Heart left ventricle (tissue), 16 donors: ENCODE measurements at places on chromosomes 6 and 20. TPM values are rescaled to one million over a fixed set of nuclear protein-coding genes. Genes with fewer than 3 reads are reported as not detected.

GRCh38 chr20:58097429-58097828, 131.0 kb downstream of the ANKRD60 start:
- no peak overlapping the region for H3K27ac ChIP-seq
- DNase-seq = no peak
- no peaks in the 10 kb centered on the region for H3K4me1 ChIP-seq
- H3K36me3 ChIP-seq = no peaks in the 10 kb centered on the region
- H3K4me3 ChIP-seq = no peak overlapping the region

- no peak for DNase-seq
Measured at GRCh38 chr20:24969186-24970029, 20.3 kb downstream of the CST7 start.

GRCh38 chr6:87724983-87725811, 23.2 kb upstream of the AKIRIN2 start:
- no peaks in the 10 kb centered on the region for H3K36me3 ChIP-seq
- no peak overlapping the region for H3K4me3 ChIP-seq
- H3K4me1 ChIP-seq = peaks cover 21% of the 10 kb centered on the region
- no peak for DNase-seq
- H3K27ac ChIP-seq = no peak overlapping the region

DNA sequence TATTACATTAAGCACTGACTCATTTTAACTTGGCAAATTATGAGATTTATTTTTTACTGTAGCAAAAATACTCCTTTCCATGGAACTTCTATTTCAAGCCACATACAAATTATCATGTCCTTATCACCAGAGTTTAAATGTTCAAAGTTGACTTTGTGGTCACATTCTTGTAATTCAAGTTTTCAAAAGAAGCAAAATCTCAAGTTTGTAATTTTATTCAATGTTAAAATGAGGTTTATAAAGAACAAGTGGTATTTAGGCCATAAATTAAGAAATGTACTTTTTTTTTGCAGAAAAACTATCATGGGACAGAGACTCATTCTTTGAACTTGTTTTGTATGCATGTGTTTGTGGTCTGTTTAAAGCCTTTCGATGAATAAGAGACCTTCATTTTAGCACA, 811.5 kb downstream of the TENT5A start:
- H3K27me3 ChIP-seq = no peaks in the 10 kb centered on the region
- H3K4me1 ChIP-seq = no peaks in the 10 kb centered on the region
- H3K4me3 ChIP-seq = no peak overlapping the region
- no peak overlapping the region for H3K27ac ChIP-seq
- no peaks in the 10 kb centered on the region for H3K36me3 ChIP-seq

DNA sequence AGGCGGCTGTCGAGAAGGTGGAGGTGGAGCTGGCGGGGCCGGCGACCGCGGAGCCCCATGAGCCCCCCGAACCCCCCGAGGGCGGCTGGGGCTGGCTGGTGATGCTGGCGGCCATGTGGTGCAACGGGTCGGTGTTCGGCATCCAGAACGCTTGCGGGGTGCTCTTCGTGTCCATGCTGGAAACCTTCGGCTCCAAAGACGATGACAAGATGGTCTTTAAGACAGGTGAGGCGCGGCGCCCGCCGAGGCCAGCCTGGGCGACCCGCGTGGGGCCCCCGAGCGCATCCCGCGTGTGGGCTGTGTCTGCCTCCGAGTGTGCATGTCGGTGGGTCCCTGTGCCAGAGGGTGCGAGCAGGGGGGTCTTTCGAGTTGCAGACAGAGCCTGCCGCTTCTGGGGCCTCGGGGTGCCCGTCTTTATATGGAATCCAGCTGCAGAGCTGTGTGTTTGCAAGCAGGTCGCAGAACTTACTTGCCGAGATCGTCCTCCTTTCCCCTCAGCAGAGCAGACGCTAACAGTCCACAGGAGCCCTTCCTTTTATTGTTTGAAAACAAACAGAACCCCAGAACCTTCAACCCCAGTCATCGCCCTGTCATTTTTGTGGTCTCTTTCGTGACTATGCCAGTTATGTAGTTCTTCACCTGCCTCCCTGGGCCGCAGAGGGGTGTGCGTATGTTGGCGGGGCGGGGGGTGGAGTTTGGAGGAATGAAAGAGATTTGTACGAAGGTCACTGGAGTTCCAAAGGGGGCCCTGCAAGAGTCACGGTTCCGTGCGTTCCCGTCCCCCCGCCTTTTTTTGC, 766 bp downstream of the SLC16A10 start:
- peak overlapping the region; percentile 59 for H3K4me3 ChIP-seq
- H3K4me1 ChIP-seq = no peaks in the 10 kb centered on the region
- DNase-seq = no peak
- H3K36me3 ChIP-seq = no peaks in the 10 kb centered on the region
- H3K27me3 ChIP-seq = peaks cover 39% of the 10 kb centered on the region
- peak overlapping the region; percentile 62 for H3K27ac ChIP-seq

DNA sequence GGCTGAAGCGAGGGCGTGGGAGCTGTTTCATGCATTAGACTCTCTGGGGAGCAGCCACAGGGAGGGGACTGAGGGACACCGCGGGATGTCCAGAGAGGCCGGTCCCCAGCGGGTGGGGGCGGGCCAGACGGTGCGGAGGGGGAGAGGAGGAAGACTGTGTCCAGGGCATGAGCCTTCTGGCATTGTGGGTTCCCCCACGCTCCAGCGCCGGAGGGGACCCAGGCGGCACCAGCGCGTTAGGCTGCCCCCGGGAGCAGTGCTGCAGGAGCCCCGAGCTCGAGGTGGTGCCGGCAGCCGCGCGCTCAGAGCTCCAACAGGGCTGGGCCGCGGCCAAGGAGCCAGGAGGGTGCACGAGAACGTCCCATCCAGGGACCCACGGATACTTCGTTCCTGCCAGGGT, 14.4 kb downstream of the SLC22A3 start:
- no peak overlapping the region for H3K27ac ChIP-seq
- no peak for DNase-seq
- no peak overlapping the region for H3K4me3 ChIP-seq
- H3K27me3 ChIP-seq = no peaks in the 10 kb centered on the region
- H3K36me3 ChIP-seq = no peaks in the 10 kb centered on the region
- no peaks in the 10 kb centered on the region for H3K4me1 ChIP-seq

Gene FERMT1
- polyA plus RNA-seq = 0.15 TPM

DNA sequence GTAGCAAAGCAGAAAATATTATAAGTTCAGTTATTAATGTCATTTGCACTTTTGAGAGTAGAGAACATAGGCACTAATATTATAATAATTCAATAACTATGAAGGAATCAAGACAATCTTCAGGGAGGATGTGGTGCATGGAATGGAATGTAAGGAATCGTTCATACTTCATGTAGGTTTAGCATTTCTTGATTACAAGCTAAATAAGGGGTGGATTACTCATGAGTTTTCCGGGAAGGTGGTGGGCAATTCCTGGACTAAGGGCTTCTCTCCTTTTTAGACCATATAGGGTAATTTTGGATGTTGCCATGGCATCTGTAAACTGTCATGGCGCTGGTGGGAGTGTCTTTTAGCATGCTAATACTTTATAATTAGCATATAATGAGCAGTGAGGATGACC, 9.1 kb upstream of the BTNL2 start:
- H3K4me1 ChIP-seq = no peaks in the 10 kb centered on the region
- DNase-seq = no peak
- no peak overlapping the region for H3K27ac ChIP-seq
- no peaks in the 10 kb centered on the region for H3K36me3 ChIP-seq
- H3K4me3 ChIP-seq = peak overlapping the region; percentile 10

Gene ANKRD66
- not detected for polyA plus RNA-seq

DNA sequence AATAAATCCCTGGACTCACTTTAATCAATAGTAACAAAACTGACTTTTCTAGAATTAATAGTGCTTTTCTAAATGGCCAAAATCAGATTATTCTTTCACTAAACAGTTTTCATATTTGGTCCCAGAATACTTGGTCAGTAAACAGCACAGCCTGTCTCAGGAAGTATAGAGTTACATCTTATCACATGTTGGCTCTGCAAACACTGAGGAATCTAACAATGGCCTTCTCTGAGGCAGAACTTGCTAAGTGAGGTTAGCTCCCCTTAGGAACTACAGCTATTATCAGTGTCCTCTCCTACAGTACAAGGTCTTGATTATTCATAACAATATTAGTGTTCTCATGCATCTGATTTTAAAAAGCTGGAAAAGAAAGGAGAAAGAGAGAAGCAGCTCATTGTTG, 1622.8 kb downstream of the HACE1 start:
- no peak for DNase-seq
- no peaks in the 10 kb centered on the region for H3K36me3 ChIP-seq
- H3K4me3 ChIP-seq = no peak overlapping the region

Gene GLP1R
- polyA plus RNA-seq = 1.6 TPM

Gene KIF13A
- polyA plus RNA-seq = 39.1 TPM

Gene PHIP
- 5.6 TPM for polyA plus RNA-seq

- DNase-seq = no peak
- H3K27ac ChIP-seq = no peak overlapping the region
- no peaks in the 10 kb centered on the region for H3K36me3 ChIP-seq
- no peaks in the 10 kb centered on the region for H3K27me3 ChIP-seq
- H3K4me3 ChIP-seq = no peak overlapping the region
- peaks cover 3% of the 10 kb centered on the region for H3K4me1 ChIP-seq
Measured at GRCh38 chr6:136517002-136517401, 33.2 kb downstream of the MAP7 start.
